ENCODE measurements at places on chromosomes 4 and X. TPM values are rescaled to one million over a fixed set of nuclear protein-coding genes. Genes with fewer than 3 reads are reported as not detected.

The GYG2 gene
- total RNA-seq, result 107 TPM

The GRPR gene
- total RNA-seq, result 1.8 TPM

DNA sequence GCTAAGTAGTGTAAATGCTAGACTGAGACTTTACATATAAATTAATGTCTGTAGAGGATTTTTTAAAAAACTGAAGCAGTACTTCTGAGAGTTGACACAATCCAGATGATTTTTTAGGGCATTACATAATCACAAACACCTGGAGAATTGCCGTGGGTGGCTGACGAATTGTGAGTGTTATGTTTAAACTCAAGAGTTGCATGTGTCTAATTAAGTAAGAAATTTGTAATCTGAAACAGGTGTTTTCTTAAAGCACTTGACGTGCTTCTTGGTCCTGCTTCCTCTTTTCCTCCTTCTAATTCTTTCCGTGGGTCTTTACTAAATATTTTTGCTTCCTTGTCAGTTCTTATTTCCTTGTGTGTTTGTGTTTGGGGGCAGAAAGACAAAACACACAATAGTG is 27.8 kb downstream of the PIR start:
- DNase-seq, result no peak

- DNase-seq, result no peak
These were observed 912.5 kb downstream of the C4orf33 start for GRCh38 chr4:130008461-130008860.

DNA sequence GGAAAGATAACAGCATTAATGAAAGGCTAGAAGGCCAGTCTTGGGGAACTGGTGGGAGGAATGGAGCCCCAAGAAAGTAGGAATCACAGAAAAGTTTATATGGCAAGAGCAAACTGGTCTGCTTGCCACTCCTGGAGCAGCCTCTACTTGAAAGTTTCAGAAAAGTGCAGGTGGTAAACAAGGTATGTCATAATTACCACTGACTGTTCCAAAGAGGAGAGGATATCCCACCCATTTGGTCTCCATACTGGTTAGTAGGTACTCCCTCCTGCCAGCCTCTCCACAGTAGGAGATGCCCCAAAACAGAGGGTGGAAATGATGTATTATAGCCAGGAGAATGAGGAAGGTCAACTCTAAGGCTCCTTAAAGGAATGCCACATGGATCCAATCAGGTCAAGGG is 145.1 kb downstream of the INPP4B start:
- no peak for DNase-seq

GRCh38 chr4:30028826-30029225 is 691.3 kb upstream of the PCDH7 start:
- no peak for DNase-seq

- DNase-seq, result no peak
These were observed 22.8 kb downstream of the HSD17B13 start for GRCh38 chr4:87299898-87300297.

All from progenitor cell of endocrine pancreas (in vitro differentiated cells).